Stomach (tissue), 19 donors: ENCODE measurements at places on chromosomes 3 and 15.

- peak overlapping the region; percentile 61 for H3K27ac ChIP-seq
- peaks cover 63% of the 10 kb centered on the region for H3K4me1 ChIP-seq
- no peak overlapping the region for H3K4me3 ChIP-seq
- DNase-seq: peak; percentile 46
- H3K36me3 ChIP-seq: no peaks in the 10 kb centered on the region
Observed at GRCh38 chr3:187041362-187042307, 97.7 kb downstream of the RPL39L start.

GRCh38 chr15:90320062-90320884 lies 31.8 kb upstream of the ZNF774 start:
- no peaks in the 10 kb centered on the region for H3K27me3 ChIP-seq
- H3K4me3 ChIP-seq: no peak overlapping the region
- H3K27ac ChIP-seq: no peak overlapping the region
- peaks cover 31% of the 10 kb centered on the region for H3K4me1 ChIP-seq
- DNase-seq: peak; percentile 96
- no peaks in the 10 kb centered on the region for H3K36me3 ChIP-seq

- H3K4me1 ChIP-seq: no peaks in the 10 kb centered on the region
- H3K4me3 ChIP-seq: no peak overlapping the region
- no peak for DNase-seq
- no peak overlapping the region for H3K27ac ChIP-seq
- H3K27me3 ChIP-seq: no peaks in the 10 kb centered on the region
Observed at GRCh38 chr3:196399485-196399945, 32.7 kb downstream of the UBXN7 start.

- H3K4me1 ChIP-seq: peaks cover 7% of the 10 kb centered on the region
- no peaks in the 10 kb centered on the region for H3K36me3 ChIP-seq
- no peak for DNase-seq
- H3K27me3 ChIP-seq: no peaks in the 10 kb centered on the region
- no peak overlapping the region for H3K4me3 ChIP-seq
- H3K27ac ChIP-seq: no peak overlapping the region
Observed at GRCh38 chr15:65411465-65412071, 11.2 kb downstream of the IGDCC4 start.

GRCh38 chr3:16086690-16087089 lies 87.8 kb upstream of the GALNT15 start:
- no peaks in the 10 kb centered on the region for H3K36me3 ChIP-seq
- no peak overlapping the region for H3K4me3 ChIP-seq
- H3K27me3 ChIP-seq: no peaks in the 10 kb centered on the region
- no peak overlapping the region for H3K27ac ChIP-seq
- DNase-seq: no peak
- peaks cover 5% of the 10 kb centered on the region for H3K4me1 ChIP-seq

DNA sequence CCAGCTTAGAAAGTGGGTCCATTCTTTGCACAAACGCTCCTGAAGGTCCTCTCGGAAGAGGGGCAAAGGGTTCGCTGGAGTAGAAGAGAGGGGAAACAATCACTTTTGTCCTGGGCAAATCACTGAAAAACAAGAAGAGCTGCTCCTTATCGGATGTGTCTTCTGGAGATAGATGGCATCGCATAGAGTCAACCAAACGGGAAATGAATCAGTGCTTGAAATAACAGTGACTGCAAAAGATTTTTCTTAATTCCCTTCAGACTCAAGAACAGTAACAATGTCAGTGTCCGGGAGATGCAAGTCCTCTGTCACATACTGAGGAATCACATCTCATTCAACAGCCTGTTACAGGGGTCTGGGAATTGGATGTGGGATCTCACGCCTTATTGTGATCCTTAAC lies 78.8 kb upstream of the PCSK6 start:
- H3K36me3 ChIP-seq: no peaks in the 10 kb centered on the region
- DNase-seq: no peak
- H3K27ac ChIP-seq: no peak overlapping the region
